ENCODE measurements at places on chromosomes 4 and X.

- DNase-seq = no peak
Measured at GRCh38 chr4:172543249-172543648, 625.4 kb upstream of the GALNT7 start.

GRCh38 chr4:108398316-108398715 is 222.1 kb upstream of the RPL34 start:
- DNase-seq = no peak

GRCh38 chr4:23667659-23668058 is 222.2 kb downstream of the PPARGC1A start:
- no peak for DNase-seq

- DNase-seq = no peak
Measured at GRCh38 chr4:149885896-149886295, 70.3 kb upstream of the IQCM start.

GRCh38 chr4:150476776-150477175 is 105.2 kb upstream of the MAB21L2 start:
- no peak for DNase-seq

- no peak for DNase-seq
Measured at GRCh38 chr4:128924951-128925350, 115.5 kb downstream of the JADE1 start.

Data from tibial artery (tissue), 4 donors.